Umbilical cord (tissue), 2 donors: ENCODE measurements at places on chromosomes 12 and 14. TPM values are rescaled to one million over a fixed set of nuclear protein-coding genes. Genes with fewer than 3 reads are reported as not detected.
A peak's percentile ranks its signal among the peaks of the same experiment; 100 is the strongest.

- DNase-seq = peak; percentile 41
These were observed 90.3 kb downstream of the RPS6KA5 start for GRCh38 chr14:90970167-90970600.

The SSTR1 gene
- total RNA-seq = 5.8 TPM

The OR4E2 gene
- total RNA-seq = 8.4 TPM

The RPS6KL1 gene
- total RNA-seq = 21.4 TPM

GRCh38 chr12:13101821-13102375, 1.6 kb downstream of the GSG1 start:
- peak; percentile 26 for DNase-seq

DNA sequence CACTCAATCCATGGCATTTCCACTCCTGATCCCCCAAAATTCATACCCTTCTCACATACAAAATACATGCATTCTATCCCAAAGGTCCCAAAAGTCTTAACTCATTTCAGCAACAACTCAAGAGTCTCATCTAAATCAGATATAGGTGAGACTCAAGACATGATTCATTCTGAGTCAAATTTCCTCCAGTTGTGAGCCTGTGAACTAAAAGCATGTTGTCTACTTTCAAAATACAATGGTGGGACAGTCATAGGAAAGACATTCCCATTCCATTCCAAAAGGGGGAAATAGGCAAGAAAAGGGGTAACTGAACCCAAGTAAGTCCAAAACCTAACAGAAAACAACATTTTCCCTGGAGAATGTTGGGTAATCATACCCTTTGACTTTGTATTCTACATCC, 103.3 kb downstream of the C12orf75 start:
- DNase-seq = no peak

GRCh38 chr14:60980811-60981632, at the start of the genes SLC38A6 and TRMT5:
TSS of gene SLC38A6 (plus strand) at chr14:60981245. CDS start at chr14:60981278, 33 bp downstream.
TSS of gene TRMT5 (minus strand) at chr14:60981079. CDS start at chr14:60980973, 106 bp downstream.
- peak; percentile 98 for DNase-seq

DNA sequence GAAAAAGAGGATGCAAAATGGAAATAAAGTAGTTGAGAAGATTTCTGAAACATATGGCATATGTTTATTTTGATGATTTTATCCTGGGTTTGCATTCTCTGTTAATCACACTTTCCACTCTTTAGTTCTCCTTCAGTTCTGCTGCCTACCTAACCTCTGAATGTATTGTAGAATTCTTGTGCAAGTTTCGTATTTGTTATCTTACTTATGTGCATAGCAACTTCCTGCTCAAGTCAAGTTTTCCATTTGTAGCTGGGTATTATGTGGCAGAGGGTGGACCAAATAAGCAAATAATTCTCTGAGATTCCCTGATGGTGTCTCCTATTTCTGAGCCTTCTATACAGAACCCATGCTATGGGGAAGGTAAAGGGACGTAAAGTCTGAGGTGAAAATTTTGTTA, 381.6 kb downstream of the FOXG1 start:
- no peak for DNase-seq

The CD163L1 gene
- 24.8 TPM for total RNA-seq

The TMEM30B gene
- 12.3 TPM for total RNA-seq

GRCh38 chr12:5499566-5500330, 67.8 kb downstream of the NTF3 start:
- DNase-seq = peak; percentile 47

The AKAP6 gene
- 76.3 TPM for total RNA-seq

DNA sequence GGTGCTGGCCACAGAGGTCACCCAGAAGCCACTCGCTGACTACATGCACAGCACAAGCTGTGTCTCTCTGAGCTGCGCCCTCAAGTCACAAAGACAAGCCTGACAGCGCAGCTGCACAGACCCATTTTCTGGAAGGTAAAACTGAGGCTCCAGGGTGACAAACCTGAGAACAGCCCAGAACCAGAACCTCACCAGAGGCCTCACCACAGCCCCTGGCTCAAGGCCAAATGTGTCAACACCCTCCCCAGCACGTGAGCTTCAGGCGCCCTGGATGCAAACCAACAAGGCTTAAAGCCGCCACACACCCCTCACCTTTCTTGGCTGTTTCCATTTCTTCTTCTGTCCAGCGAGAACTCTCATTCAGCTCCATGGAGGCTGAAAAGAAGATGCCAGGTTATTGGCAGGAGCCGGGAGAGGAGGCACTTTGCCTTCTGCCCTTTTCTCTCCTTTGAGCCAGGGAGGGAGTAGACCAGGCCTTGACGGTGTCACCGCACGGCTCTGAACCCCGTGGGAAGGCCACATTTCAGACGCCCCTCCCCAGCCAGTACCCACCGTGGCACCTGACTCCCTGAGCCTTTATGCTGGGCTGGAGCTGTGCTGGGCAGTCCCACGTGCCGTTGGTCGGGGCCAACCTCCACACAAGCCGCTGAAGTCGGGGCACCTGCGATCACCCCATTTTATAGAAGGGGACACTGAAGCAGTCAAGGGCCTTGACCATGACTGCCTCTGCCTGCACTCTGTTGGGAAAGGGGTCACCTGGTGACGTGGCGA, 103.1 kb downstream of the RFLNA start:
- no peak for DNase-seq

The TDP1 gene
- 24.1 TPM for total RNA-seq

The NCKAP5L gene
- total RNA-seq = 9.9 TPM

DNA sequence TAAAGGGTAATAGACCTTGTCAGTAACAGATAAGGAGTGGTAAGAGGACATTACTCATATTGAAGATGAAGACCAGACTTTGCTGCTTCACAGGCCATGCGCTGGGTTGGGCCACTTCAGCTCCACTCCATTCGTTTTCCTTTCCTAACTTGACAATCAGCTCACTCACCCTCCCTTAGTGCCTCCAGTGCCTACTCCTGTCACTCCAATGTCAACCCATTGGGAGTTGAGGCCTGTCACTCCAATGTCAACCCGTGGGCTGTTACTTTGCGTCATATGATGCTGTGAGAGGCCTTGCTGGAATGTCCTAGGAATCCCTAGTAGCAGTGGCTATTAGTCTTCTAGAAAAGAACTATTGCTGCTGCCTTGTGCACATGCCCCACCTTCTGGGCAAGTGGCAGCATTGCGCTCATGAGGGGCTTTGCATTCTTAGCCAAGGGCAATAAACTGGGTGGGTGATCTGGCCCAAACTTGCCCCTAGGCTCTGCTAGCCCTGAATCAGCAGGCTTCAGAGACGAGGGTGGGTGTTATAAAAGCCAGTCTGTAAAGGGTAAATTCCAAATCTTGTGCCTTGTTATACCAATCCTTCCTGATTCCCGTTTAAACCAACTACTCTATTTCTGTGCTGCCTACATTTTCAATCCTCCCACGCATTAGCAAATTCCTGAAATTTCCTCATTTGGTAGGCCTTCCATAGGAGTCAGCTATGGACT, 36.1 kb downstream of the BAZ2A start:
- peak; percentile 64 for DNase-seq

The NGB gene
- total RNA-seq = not detected

GRCh38 chr12:127162902-127163301, 1104.1 kb upstream of the TMEM132C start:
- DNase-seq = no peak

DNA sequence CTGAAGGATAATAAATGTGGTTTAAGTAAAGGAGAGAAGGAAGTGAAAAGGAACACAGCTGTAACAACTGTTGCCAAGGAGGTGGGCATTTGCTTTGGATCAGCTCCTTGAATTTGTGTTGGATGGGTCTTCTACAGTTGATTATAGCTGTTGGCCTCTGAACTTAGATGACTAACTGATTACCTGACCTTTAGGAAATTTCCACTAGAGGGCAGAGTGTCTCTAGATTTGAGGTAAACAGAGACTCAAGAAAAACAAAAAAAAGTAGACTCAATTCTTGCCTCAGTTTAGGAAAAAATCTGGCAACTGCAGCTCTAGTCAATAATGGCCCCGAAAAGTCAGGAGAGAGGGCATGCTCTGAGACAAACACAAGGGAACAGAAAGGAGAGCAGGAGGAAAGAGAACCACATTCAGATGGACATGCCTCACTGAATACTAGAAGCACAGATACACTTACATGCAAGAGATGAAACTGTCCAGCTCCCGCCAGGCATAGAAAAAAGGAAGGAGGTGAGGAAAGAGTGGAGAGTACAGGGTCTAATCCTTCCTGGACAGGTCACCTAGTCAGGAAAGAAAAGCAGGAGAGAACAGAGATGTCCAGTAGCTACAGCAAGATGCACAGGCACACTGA, 20.6 kb downstream of the COX14 start:
- DNase-seq = no peak

The TRPV4 gene
- 0.48 TPM for total RNA-seq

DNA sequence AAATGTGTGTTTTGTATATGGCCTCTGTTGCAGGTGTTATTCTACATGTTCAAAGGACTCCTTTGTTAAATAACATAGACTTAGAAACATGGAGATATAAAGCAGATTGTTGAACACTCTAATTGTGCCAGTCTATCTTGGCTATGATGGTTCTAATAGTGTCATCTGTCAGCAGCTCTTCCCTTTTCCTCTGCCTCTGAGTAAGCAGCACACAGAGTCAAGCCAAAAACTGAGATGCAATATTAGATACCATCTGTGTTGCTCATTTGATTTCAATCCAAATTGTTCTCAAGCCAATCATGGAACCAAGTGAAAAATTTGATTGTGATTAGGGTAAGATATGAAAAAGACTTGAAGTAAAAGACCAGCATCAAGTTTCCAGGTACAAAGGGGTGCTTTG, 871.1 kb upstream of the MGAT4C start:
- DNase-seq = no peak

The CLECL1 gene
- total RNA-seq = 2.4 TPM

The OR6C3 gene
- total RNA-seq = 8.9 TPM

The TAS2R19 gene
- total RNA-seq = 21.9 TPM

GRCh38 chr14:76810953-76811400, 1.7 kb downstream of the ANGEL1 start:
- DNase-seq = peak; percentile 42

GRCh38 chr12:108640802-108641445, 7.2 kb upstream of the SELPLG start:
- no peak for DNase-seq

DNA sequence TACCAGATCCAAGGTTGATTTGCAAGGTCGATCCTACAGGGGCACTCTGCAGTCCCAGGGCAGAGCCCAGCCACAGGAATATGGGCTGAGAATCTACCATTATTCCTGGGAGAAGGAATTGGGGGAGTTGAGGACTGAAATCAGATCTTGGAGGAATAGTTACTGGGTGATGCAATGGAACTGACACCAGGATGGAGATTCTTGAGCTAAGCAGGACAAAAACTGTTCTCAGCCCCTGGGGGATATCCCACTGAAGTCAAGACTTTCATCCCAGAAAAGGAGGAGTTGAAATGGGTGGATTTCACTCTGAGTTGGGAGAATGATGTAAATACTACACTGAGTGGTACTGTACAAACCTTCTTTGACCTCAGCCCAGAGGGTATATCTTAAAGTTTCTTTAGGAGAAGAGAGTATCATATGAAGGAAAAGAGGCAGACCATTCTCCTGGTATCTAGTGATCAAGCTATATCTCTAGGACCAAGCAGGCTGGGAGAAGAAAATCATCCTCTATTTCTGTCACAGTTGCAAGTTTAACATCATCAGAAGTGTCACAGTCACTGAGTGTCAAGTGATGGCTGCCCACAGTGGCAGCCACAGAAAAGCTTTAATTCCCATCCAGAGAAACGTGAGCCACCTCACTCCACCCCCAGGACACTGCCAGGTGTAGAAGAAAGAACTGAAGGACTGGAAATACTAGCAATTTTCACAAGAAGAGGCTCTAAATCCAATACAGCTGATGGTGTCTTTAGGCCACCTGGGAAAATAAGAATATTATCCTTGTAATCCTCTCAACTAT, 181.9 kb downstream of the NUAK1 start:
- DNase-seq = no peak

GRCh38 chr14:99254328-99255009, 17.5 kb downstream of the BCL11B start:
- no peak for DNase-seq

The WBP11 gene
- 18.5 TPM for total RNA-seq

- no peak for DNase-seq
These were observed 35.4 kb downstream of the TAOK3 start for GRCh38 chr12:118337194-118337838.

GRCh38 chr12:60842181-60842580, 1246.4 kb downstream of the SLC16A7 start:
- no peak for DNase-seq

- DNase-seq = no peak
These were observed 85.7 kb downstream of the DUSP16 start for GRCh38 chr12:12476857-12477531.

The MLXIP gene
- 13.2 TPM for total RNA-seq

The CHD8 gene
- total RNA-seq = 38.5 TPM

The NID2 gene
- 42.4 TPM for total RNA-seq

The NUP107 gene
- total RNA-seq = 43.6 TPM

DNA sequence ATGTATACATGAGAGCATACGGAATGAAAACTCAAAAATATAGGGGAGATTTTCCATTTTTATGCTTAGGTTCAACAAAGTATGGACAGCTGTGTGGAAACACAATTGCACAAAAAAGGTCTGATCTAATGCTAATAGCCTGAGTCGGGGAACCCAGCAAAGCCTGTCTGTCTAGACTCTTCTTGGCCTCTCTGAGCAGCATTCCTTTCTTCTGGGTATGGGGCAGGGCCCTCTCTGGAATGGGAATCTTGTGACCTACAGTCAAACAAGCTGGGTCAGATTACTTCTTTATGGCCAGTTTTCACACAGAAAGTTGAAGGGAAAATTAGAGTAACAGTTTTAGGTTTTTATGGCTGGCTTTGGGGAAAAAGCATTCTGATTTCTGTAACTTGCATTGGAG, 534.0 kb upstream of the LMO3 start:
- DNase-seq = peak; percentile 58

- no peak for DNase-seq
These were observed 4.0 kb downstream of the STX2 start for GRCh38 chr12:130835011-130835410.

DNA sequence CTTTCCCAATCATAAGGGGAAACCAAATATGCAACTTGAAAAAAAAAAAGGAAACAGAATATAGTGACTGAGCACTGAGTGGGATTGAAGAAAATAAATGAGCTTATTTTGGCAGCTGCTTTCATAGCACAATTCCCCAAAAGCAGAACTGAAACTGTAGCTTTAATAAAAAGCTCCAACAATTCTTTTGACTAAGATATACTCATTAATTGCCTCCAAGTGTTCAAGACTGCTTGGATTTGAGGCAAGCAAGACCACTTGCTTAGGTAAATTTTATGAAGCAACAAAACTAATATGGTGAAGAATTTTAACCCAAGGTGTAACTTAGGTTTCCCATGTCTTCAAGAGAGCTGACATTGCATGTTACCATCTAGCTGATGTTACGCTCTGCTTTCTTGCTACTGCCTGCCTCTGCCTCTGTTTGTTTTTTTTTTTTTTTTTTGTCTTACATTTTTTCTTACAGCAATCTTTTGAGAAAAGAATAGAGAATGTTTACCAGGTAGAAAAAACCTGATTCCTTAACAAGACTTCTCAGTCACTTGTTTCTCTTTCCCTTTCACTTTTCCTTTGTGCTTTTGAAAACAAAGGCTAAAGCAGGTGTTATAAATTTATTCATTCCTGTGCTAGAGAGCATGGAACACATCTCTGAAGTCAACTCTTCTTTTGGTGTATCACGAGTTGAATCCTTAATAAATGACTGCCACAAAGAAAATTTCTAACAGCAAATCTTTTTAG, 134.4 kb downstream of the BCAT1 start:
- DNase-seq = peak; percentile 35

GRCh38 chr14:66038618-66039017, 447.6 kb upstream of the CCDC196 start:
- DNase-seq = peak; percentile 85
